Urinary bladder (tissue), 4 donors: ENCODE measurements at places on chromosomes 11 and 22. TPM values are rescaled to one million over a fixed set of nuclear protein-coding genes. Genes with fewer than 3 reads are reported as not detected.

GRCh38 chr11:44784436-44784760 is 57.6 kb downstream of the TSPAN18 start:
- no peak for DNase-seq

GRCh38 chr11:131975619-131976018 is 605.2 kb downstream of the NTM start:
- no peak for DNase-seq

DNA sequence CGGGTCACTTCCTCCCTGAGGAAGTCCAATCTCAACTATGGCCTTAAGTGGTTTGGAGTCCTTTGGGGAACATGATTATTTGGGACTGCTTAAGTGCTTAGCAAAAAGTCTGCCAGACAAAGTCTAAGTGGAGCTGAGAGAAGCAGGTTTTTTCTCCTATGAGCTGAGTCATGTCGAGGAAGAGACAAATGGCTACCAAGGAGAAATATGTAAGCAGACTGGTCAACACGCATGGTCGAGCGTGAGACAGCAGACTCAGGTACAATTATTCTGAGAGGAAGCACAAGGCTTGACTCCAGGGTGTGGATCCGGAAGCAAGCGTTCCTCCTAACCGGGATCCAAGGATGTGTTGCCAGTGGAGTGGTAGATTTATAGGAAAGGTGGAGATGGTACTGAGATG is 30.6 kb downstream of the UBASH3B start:
- DNase-seq, result no peak

GRCh38 chr22:44406341-44407170 is 91.5 kb downstream of the RTL6 start:
- no peak for DNase-seq

CABP7 gene
- 0.05 TPM for polyA plus RNA-seq

- DNase-seq, result no peak
Observed at GRCh38 chr11:85602526-85603213, 24.5 kb downstream of the DLG2 start.

DNA sequence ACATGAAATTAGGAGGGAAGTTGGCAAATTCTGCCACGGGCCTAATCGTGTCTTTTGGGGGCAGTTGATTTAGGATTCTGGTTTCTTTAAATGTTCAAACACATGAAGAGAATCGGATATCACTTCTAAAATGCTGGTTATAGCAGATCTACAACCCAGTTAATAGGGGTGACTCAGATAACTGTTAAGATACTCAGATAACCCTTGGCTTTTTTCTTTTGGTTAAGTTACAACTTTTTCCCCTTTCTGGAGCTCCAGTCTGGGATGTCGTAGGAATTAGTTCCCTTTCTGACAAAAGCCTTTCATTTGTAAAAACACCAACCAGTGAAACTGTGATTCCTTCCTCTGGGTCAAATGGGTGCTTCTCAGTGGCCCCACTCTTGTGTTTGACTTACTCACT is 976 bp downstream of the DEPDC7 start:
- DNase-seq, result no peak
